ENCODE measurements at places on chromosomes 13 and 19.

DNA sequence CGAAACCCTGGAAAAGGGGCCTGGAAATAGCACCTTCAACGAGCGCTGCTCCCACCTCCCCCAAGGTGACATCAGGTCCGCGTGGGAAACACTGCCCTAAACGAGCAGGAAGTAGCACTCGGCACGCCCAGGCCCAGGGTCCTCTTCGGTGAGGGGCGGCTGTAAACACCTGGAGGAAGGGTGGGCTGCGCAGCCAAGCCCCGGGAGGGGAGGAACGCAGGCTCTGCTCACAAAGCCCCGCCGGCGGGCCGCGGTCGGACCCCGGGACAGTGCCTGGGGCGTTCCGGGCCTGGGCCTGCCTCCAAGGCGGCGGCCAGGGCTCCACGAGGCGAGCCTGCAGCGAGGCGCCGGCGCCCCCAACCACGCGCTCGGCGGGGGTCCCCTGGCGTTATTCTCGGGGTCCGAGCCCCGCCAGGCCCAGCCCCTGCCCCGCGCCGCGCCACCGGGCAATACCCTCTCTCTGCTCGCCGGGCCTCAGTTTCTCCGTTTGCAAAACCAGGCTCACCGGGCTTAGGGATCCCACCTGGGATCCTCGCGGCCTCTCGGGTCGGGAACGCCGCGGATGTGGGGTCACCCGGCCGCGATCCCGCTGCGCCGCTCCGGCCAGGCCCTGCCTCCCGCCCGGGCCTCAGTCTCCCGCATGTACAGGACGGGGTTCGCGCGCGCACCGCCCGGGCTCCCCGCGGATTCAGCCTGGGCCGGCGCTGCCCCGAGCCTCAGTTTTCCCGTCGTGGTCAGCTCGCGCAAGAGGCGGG lies 630 bp downstream of the RNF126 start:
- DNase-seq: peak; percentile 67

DNA sequence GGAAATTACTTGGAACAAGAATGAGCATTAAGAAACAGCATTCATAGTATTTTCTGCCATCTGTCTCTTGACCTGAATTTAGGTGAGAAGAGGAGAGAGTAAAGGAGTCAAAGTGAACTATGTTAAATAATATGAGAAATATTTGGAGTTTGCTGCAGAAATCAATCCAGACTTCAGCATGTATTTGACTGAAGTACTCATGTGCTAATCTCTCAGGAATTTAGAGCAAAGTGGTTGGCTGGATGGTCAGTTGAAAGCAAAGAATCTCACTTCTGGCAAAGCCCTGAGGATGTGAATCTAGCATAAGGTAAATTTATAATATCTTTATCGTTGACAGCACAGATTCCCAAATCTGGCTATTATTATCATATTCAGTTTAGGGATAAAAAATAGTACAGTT lies 394.3 kb downstream of the PCDH17 start:
- DNase-seq: no peak

GRCh38 chr19:2083174-2083854 lies 12.8 kb downstream of the MOB3A start:
- DNase-seq: no peak

DNA sequence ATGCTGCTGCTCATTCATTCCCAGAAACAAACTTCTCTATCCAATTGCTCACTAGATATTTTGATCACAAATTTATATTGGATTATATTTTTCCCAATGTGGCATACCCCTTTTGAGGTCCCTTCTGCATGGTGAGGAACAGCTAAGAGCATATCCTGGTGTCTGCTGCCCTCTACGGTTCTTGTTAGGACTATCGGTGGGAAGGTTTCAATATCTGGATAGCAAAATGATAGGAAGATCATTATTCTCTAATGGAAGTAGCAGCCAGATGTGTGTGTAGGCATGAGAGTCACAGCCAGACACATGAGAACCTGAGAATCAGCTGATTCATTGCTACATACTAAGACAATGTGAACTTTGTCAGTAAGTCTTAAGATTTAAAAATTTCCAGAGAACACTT lies 1422.4 kb upstream of the MIR17HG start:
- DNase-seq: no peak

GRCh38 chr13:30587231-30587630 lies 30.5 kb upstream of the USPL1 start:
- DNase-seq: no peak

DNA sequence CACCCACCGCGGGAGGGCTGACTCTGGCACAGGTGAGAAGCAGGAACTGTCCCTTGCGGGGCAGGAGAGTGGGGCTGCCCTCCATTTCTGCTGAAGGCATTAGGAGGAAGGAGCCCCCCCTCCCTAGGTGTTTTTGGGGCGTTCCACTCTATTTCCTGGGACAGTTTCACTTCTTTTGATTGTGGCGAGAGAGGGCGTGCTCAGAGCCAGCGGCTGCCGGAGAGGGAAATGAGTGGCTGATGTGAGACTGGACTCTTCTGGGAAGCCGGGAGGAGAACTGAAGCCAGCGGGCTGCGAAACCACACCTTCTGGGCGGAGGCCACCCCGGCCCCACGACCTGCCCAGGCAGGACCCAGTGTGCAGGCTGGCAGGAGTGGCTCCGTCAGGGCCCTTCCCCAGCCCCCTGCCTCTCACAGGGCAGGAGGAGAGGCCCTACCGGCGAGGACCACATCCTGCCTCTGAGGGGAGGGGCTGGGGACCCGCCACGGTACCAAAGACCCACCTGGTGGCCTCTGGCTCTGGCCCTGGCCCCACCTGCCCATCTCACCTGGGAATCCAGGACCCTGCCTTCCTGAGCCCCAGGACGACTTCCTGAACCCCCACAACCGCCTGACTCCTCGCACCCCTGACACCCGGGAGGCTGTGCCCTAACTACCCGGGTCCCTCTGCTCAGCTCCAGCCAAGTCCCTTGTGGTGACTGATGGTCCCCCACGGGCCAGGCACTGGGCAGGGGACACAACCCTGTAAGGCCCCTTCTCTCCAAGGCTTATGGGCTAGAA lies 25.9 kb downstream of the MPND start:
- DNase-seq: peak; percentile 54
